ENCODE measurements at places on chromosomes 13 and 19.

GRCh38 chr13:44021422-44021821, 141.7 kb downstream of the LACC1 start:
- no peak for DNase-seq

- DNase-seq = no peak
Observed at GRCh38 chr19:13932149-13932637, 6.0 kb downstream of the PODNL1 start.

DNA sequence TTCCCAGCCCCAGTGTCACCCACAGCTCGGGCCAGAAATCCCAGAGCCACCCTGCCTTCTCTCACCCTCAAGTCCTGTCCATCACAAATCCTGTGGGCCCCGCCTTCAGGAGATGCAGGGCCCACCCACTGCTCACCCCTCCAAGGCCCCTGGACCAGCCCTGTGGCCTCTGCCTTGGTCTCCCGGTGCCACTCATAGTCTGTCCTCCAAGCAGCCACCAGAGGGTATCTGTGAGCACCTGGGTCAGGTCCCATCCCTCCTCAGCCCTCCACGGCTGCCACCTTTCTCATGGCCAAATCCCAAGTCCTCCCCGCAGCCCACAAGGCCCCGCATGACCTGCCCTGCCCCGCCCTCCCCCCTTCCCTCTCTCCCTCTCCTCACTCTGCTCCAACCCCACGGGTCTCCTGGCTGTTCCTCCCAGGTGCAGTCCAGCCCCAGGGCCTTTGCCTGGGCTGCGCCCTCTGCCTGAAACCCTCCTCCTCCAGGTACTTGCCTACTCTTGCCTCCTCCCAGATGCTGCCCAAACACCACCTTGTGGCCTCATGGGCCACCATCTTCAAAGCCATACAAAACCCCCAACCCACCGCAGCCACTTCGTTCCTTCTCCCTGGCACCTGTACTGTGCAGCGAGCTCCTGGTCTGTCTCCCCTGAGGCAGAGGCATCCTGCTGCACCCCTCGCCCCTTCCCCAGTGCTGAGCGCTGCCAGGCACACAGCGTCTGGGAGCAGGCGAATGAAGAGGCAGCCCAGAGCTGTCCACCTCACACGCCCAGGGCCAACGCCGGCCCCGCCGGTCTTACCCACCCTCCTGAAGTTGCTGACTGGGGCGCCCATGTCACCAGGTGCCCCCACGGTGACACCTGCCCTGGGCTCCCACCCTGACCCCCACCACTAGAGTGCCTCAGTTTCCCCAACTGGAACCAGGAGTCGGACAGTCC, 13.2 kb upstream of the UQCR11 start:
- no peak for DNase-seq

GRCh38 chr13:85261757-85262346, 537.4 kb downstream of the SLITRK6 start:
- DNase-seq = no peak

DNA sequence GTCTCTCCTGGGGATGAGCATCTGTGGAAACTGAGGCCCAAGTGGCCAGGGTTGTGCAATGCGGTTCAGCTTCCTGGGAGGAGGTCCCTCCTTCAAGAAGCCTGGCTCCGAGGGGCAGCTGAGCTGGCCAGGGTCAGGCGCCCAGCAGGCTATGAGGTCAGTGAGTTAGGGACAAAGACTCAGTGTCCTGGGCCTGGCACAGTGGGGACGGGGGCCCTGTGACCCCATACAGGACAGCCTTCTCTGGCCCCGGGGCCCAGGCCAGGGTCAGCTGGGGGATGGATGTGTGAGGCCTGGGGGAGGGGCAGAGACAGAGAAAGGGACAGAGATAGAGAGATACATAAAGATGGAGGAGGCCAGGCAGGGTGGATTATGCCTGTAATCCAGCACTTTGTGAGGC, 3.0 kb upstream of the IL12RB1 start:
- no peak for DNase-seq

DNA sequence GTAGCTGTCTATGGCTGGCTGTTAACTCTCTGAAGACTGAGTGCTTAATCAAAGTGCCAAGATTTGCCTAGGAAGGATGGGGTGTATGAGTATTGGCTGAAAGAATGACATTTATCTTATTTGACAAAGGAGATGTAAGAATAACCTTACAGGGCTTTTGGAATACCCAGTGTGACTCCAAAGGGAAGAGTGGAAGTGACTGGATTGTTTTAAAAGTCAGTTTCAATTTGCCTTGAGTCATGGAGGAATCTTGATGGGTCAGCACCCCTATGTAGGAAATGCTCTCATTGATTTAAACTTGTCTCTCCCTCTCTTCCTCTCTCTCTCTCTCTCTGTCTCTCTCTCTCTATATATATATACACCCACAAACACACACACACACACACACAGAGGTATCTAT, 118.4 kb upstream of the CLDN10 start:
- DNase-seq = no peak

- DNase-seq = no peak
Observed at GRCh38 chr13:102697929-102698648, 3.2 kb upstream of the METTL21C start.

All from right renal pelvis (tissue), 4 donors.